Stimulated activated CD4-positive, alpha-beta T cell treated with anti-CD3 and anti-CD28 coated beads, Interleukin-1b, Interleukin-23, amount 100 ng/mL, for 1 hour (primary cell): ENCODE measurements at places on chromosomes 2 and 18.

DNA sequence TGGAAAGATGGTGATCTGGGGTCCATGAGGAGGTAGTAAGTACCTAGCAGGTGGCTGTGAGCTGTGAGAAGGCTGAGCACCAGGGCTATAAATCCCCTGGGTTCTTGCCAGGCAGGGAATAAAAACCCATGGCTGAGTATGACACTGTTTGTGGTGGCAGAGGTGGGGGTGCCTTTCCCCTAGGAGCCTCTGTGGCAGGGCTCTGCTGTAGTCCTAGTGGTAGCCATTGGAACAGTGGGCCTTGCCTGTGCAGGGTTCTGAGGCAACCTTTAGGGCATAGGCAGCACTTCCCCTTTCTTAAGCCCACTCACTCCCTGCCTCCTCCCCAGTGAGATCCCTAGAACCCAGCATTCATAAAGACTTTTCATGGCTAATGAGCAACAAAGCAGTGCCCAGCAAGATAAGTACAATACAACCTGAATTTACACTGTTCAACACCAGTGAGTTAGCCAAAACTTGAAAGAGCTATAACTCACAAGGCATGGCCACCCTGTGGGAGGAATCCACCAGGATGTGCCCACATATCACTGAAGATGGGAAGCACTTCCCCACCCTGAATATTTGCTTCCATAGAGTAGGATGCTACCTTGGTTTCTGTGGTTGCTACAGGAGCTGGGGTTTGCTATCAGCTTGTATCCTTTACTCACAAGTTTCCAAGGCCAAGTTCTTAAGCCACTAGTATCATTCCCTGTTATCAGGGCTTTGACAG lies 100.9 kb upstream of the NEUROD1 start:
- DNase-seq, result no peak

GRCh38 chr18:33132657-33133056 lies 307.9 kb downstream of the CCDC178 start:
- DNase-seq, result no peak

DNA sequence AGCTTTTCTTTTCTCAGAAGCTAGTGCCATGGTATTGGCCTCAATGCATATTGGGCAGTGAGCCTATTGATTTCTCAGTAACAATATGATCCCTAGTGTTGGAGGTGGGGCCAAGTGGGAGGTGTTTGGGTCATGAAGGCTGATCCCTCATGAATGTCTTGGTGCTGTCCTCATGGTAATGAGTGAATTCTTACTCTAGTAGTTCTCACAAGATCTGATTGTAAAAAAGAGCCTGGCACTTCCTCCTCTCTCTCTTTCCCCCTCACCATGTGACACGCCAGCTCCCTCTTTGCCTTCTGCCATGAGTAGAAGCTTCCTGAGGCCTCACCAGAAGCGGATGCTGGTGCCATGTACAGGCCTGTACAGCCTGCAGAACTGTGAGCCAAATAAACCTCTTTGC lies 12.8 kb upstream of the TBC1D8 start:
- no peak for DNase-seq

GRCh38 chr2:1651121-1652033 lies 92.9 kb downstream of the PXDN start:
- no peak for DNase-seq

DNA sequence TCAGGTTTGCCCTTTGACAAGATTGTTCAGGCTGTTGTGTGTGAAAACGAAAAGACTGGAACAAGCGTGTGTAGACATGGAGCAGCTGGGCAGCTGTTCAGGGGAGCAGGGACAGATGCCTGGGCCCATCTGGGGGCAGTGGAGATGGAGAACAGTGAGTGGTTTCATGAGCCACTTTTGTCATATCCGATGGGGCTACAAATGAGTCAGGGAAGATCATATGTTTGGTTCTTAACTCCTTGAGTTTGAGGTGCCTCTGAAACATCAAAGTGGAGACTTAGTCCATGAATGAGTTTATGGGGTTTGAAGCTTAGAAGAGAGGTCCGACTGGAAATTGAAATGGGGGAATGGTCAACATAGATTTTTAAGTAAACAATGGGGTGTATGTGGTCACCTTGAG lies 9.3 kb upstream of the PLB1 start:
- no peak for DNase-seq

DNA sequence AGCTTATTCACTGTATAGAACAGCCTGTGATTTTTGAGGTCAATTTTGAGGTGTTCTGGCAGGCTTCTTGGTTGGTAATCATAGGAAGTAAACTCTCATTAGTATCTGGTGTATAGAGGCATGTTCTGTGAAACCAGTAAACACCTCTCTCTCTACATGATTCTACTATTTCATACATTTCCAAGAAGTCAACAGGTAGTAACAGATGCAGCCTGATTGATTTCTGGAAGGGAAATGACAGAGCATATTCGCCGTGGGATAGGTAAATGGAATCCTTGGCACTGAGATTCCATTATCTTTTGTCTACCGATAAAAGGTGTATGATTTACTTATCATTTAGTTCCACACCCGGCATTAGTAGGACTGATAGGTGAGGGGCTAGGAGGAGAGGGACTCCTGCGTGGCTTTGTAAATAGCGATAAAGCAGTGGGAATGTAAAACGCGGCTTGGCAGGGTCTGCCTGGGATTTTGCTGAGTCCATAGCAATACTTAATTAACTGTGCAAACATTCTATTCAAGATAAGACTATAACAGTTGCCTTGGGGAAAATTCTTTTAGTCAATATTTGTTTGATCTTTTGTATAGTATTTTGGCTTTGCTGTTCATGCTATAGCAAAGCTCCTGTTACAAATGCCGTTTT lies 32.3 kb downstream of the LYPD6B start:
- no peak for DNase-seq

- no peak for DNase-seq
Observed at GRCh38 chr2:223537115-223537514, 65.0 kb downstream of the SCG2 start.

GRCh38 chr2:45452866-45453265 lies 158.2 kb downstream of the SRBD1 start:
- no peak for DNase-seq

DNA sequence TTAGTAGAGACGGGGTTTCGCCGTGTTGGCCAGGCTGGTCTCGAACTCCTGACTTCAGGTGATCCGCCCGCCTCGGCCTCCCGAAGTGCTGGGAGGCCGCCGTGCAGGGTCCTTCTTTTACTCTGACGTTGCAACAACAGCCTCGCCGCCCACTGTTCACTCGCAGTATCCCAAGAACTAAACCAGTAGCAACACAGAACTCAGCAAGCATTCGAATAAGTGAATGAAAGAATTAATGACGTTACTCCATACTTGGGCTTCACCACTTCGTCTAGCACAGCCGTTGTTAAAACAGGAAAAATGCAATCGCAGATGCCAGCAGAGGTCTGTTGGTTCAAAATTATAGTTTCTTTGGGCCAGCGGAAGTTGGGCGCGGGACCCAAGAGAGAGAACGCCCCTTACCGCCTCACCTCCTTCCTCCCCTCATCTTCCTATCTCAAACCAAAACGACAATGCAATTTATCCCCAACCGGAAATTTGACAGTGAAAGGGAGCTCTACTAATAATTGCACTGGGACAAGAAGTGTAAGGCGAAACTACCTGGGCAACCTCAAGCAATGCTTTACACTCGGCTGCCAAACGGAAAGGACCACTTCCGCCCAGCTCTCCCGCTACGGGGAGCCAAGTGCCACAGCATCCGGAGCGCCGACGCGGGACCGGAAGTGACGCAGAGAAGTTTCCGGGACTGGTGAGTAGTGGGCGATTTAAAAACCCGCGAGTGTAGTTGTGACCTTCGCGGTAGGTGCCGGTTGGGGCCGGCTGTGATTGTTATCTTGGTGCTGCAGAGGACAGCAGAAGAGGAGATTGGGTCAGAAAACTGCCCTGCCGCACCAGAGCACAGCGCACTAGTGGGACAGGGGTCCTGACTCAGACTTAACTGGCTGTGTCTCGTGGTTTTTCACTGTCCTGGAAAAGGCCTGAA lies at the start of the genes NIF3L1 and PPIL3:
NIF3L1 (plus strand) TSS at position 668 of the 922 bp plus-strand sequence. CDS start 2,573 bp downstream, outside the sequence.
PPIL3 (minus strand) TSS at position 374 of the 922 bp plus-strand sequence. CDS start 1,462 bp downstream, outside the sequence.
- DNase-seq, result peak; percentile 89

DNA sequence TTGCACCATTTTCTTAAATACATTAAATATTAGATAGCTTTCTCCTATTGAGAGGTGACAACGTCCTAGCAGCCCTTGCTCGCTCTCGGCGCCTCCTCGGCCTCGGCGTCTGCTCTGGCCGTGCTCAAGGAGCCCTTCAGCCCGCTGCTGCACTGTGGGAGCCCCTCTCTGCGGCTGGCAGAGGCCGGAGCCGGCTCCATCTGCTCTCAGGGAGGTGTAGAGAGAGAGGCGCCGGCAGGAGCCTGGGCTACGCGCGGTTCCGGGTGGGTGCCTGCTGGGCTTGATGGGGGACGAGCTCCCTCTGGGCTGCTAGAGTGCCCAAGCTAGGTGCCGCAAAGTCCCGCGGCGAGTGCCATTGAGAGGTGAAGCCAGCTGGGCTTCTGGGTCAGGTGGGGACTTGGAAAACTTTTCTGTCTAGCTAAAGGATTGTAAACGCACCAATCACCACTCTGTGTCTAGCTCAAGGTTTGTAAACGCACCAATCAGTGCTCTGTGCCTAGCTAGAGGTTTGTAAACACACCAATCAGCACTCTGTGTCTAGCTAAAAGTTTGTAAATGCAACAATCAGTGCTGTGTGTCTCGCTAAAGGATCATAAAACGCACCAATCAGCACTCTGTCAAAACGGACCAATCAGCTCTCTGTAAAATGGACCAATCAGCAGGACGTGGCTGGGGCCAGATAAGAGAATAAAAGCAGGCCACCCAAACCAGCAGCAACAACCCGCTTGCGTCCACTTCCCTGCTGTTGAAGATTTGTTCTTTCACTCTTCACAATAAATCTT lies 3.1 kb downstream of the RPRD1A start:
- DNase-seq, result no peak

DNA sequence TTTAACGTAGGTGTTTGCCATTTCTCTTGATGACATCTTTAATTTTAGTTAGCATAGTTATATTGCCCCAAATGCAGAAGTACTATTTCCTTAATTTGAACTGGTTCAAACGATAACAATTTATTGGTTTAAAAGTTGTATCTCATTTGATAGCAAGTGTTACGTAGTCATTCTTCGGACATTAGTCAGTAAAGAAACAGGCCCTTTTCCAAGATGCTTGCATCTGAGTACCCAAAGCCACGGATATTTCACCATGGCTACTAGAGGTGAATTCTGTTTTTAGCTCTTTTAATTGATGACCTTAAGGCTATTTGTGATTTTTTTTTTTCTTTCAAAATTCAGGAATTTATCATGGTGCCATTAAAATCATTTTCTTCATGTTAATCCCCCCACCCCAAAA lies 32.1 kb downstream of the GLS start:
- DNase-seq, result no peak

DNA sequence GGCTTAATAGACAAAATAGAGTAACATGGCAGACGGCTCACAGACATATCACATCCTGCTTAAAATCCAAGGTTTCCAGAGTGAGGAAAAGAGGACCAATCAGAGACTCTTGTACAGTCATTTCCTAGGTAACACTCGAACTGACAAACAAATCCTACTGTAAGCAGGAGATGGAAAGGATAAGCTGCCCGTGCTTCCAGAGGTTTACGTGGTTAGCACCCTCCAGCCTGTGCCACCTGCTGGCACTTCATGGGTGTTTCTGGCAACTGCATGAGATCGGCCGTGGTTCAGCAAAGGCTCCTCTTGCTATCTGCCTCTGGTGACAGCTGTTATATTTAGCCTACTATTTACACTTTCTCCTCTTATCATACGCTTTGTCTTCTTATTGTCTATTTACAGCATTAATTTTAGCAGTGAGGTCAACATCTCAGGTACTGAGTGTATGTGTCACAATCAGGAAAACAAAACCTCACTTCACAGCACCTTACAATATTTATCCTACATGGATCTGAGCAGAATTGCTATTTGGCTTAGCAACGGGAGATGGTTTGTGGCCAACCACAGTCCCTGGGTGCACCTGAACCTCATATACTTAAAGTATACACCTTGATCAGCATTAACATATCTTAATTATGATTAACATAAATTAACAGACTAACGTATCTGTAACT lies 226.9 kb downstream of the TMEM163 start:
- DNase-seq, result no peak

DNA sequence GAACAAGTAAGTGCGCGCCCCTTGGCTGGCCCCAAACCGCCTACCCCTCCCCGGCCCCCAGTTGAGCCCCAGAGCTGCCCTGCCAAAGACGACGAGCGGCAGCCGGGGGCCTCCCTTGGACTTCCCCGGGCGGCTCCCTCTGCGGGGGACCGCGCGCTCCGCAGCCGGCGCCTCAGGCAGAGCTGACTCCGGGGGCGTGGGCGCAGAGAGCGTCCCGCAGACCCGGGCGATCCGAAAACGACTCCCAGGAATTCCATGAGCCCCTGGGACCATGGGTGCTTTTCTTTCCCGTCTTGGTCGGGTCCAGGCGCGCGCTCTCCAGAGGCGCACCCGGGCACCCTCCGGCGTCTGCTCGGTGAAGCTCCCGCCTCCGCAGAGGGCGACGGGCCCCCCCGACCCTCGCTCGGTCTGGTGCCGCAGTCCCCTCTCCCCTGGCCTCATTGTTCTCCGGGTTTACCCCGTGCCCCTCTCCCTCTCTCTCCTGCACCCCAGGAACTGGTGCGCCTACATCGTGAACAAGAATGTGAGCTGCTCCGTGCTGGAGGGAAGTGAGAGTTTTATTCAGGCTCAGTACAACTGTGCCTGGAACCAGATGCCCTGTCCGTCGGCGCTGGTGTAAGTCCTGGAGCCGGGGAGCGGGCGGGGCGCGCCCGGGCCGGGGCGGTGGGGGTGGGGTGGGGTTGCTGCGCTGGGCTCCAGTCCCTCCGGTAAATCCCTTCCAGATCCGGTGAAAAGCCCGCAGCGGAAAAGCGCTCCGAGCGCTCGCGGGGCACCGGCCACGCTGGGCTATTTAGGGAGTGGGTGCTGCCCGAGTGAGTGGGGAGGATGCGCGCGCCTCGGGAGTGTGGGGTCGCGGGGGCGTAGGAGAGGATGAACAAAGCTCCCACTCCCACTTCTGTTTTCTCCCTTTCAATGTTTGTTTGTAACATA lies 776 bp downstream of the EMILIN2 start:
- no peak for DNase-seq

- no peak for DNase-seq
Observed at GRCh38 chr2:15367715-15368114, 193.4 kb downstream of the NBAS start.
